T-helper 17 cell (primary cell): ENCODE measurements at places on chromosomes 5 and 9.

GRCh38 chr9:3848445-3849114 is 322.8 kb upstream of the RFX3 start:
- DNase-seq = no peak

GRCh38 chr5:67094476-67095300 is 101.9 kb downstream of the CD180 start:
- no peak for DNase-seq

DNA sequence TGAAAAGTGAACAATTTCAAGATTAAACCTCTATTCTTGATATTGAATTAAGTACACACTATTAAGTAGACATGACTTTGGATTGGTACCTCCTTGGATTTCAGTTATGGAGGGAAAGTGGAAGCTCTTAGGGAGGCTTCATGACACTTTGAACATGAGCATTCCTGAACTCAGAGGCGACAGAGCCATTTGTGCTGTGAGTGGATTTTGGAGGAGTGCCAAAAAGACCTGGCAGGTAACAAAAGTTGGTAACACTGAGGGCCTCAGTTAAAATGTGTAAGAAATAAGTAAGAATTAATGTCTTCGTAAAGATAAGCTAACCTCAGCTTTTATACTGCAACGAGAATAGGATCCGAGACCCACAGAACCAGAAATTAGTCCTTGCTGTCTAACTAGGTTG is 356.7 kb downstream of the ARRDC3 start:
- no peak for DNase-seq

- DNase-seq = no peak
Observed at GRCh38 chr5:73859696-73860095, 233.7 kb downstream of the ARHGEF28 start.

- DNase-seq = no peak
Observed at GRCh38 chr5:136143763-136144162, 11.1 kb downstream of the SMAD5 start.

DNA sequence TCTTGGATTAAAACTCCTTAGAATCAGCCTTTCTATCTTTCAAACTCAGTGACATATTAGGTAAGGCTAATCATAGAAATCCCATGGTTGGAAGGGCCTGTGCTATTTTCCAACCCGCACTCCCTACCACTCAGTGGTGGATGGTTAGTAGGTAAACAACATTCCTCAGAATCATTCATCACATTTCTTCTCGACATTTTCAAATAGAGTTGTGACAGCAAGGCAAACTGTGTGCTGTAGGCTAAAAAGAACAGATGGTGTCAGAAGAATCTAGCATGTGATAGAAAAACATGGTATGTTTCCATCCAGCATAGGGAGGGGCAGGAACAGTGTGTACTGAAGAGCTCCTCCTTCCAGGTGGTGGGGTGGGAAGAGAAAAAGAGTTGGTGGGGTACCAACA is 227.3 kb upstream of the NMUR2 start:
- DNase-seq = no peak

GRCh38 chr5:19492861-19493260 is 495.1 kb downstream of the CDH18 start:
- no peak for DNase-seq

- no peak for DNase-seq
Observed at GRCh38 chr5:151699071-151699901, 12.6 kb upstream of the SPARC start.

GRCh38 chr5:131997727-131998117 is 13.7 kb downstream of the ACSL6 start:
- no peak for DNase-seq

DNA sequence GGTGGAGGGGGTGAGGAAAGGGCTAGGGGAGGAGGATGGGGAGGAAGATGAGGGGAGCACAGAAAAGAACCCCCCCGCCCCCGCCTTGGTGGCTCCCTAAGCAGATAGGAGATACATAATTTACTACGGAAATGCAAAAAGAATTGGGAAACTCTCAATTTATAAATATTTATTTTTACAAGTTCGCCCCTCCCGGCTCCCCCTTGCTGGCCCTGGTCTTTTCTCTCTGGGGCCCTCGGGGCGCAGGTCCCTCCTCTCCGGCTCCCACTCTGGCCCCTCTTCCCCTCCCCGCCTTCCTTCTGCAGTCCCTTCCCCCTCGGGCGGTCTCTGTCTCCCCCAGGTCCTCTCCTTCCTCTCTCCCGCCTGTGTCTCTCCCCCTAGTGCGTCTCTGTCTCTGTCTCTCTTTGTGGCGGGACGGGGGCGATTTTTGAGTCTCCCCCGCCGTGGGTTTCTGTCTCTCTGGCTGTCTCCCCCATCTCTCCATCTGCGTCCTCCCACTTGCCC is 173.6 kb upstream of the IER5L start:
- no peak for DNase-seq

- DNase-seq = no peak
Observed at GRCh38 chr5:142852416-142853198, 82.4 kb downstream of the ARHGAP26 start.

GRCh38 chr5:64861281-64861680 is 92.6 kb downstream of the CWC27 start:
- DNase-seq = no peak

DNA sequence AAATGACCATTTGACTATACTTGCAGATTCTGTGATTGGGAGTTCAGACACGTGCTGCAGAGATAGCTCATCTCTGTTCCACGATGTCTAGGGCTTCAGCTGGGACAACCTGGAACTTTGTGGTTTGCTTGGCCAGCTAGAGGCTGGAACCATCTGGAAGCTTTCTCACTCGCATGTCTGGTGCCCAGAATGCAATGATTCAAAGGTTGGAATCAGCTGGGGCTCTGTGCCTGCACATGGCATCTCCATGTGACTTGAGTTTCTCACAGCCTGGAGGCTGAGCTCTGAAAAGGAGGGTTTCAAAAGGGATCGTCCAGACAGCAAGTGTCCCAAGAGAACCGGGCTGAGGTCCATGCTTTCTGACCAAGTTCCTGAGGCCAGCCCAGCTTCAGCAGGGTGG is 465.2 kb downstream of the GADD45G start:
- DNase-seq = no peak

DNA sequence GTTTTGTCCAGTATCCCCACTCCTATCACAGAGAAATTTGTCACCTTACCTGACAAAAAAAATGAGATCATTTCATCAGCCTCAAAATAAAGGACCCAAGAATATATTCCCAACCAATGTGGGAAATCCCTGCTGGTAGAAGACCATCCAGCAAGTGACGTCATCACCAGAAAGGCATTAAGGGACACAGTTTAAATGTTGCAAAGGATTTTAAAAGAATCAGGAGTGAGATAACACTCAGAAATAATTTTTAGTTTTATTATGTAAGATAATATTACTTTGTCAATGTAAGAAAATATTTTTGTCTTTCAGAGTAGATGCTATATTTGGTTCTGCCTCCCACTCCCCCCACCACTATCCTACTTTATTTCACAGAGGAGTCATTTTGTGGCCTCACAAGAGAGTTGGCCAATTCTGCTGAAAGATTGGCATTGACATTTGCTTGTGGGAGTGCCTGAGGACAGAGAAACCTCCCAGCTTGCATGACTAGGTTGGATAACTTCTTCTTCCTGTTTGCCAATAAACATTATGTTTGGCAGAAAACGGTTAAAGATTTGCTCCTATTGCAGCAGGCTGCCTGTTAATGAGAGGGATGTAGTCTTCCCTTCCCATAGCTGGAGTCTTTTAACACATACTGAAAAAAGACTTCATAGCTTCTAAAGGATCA is 288.6 kb upstream of the DAB2 start:
- no peak for DNase-seq

DNA sequence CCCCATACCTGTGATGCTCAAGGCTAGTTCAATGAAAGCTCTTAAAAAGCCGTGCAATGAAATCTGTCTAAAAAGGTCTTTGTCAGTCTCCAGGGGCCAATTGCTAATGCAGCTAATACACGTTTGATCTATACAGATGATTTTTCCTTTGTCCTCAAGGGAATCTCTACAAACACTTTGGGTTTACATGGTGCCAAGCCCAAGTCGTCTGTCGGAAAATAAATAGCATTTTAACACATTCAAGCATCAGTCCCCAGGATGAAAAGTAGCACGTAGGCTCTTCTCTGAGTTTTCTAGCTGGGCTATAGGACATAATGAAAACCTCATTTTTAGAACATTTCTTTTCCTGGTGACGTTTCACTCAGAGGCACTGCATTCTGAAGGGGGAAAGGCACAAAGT is 477.4 kb upstream of the WWC1 start:
- no peak for DNase-seq

DNA sequence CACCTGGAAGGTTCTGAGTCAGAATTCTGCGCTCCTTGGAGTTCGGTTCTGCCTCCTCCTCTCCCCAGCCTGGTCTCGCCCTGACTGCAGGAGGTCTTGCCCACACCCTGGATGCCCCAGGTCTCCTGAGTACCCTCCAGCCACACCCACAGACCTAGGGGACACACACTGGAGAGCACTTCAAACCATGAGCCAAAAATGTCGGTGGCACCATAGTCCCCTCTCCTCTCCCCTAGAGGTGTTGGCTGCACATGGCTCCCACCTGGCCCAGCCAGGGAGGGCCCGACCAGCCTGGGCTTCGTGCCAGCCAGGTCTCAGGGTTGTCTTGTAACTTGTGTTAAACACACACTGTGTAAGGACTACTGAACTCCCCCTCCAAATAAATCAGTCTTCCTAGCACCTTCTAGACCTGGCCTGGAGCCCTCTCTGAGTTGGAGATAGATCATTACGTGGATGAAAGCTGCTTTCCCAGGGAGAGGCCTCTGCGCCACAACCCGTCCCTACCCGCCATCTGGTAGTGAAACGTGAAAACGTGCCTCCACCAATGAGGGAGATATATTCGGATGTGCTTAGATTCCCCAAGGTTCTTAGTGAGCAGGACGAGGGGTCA is 49.9 kb upstream of the CTSL start:
- no peak for DNase-seq

GRCh38 chr9:81635521-81636254 is 53.7 kb downstream of the TLE1 start:
- DNase-seq = no peak

GRCh38 chr5:169300468-169301385 is at the start of gene SLIT3:
Gene SLIT3, minus strand, starts transcription at chr5:169301139. Its CDS starts 430 bp downstream, at chr5:169300709.
- no peak for DNase-seq
